ENCODE measurements at places on chromosomes 7 and 10.
A peak's percentile ranks its signal among the peaks of the same experiment; 100 is the strongest.

DNA sequence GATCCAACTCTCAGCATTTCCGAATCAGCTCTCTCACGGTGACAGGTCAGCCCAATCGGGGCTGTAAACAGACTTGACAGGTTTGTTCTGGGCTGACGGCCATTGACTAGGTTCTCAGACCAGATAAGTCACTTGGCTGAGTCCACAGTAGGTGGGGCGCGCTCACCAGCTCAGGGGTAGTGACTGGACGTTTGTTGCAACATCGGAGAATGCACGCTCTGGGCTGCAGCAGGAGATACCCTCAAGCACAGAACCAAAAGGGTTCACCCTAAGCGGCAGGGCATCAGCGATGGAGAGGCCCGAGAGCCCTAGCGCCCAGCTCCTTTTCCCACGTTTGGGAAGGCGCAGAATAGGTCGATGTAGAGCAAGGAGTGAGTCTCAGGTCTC is 1.8 kb downstream of the KLLN start:
- peak; percentile 75 for DNase-seq

DNA sequence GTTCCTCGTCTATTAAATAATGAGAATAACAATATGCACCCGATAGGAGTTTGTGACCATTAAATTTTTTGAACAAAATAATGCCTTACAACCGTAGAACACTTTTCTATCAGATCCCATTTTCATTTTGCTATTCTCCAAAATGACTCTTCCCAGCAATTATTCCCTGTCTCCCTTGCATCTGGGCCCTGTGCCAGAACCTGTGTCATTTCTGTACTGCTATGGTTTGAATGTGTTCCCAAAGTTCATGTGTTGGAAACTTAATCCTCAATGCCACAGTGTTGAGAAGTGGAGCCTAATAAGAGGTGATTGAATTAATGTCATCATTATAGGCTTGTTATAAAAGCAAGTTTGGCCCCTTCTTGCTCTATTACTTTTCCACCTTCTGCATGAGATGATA is 33.2 kb upstream of the SMNDC1 start:
- DNase-seq: peak; percentile 84

GRCh38 chr10:970311-971149 is 17.7 kb upstream of the GTPBP4 start:
- DNase-seq: peak; percentile 7

DNA sequence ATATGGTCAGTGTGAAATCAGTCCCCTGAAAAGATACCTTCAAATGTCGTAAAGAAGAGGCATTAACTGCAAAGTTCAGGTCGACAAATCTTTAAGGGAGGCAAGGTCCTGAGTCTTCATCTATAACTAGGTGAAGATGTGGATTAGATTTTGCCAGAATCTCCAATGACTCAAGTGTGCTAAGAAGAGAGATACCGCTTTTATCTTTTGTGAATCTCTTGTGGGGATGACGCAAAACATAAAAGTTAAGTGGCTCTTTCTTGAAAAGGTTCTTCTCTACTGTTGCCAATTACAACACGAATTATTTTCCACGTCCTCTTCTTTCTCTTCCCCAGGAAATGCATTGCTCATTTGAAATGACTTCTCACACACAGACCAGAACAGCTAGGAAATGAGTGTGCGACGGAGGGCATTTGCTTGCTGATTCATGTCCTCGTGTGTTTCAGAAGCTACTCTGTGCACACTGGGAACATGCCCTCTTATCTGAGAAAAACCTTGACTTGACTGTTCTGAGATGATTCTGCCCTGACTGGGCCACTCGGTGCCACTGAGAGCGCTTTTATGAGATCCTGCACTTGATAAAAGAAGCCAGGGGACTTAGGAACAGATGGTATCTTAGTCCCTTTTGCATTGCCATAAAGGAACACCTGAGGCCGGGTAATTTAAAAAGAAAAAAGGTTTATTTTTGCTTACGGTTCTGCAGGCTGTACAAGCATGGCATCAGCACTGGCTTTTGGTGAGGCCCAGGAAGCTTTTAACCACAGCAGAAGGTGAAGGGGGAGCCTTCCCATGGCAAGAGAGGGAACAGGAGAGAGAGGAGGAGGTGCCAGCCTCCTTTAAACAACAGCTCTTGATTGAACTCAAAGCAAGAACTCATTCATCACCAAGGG is 169.5 kb upstream of the PFKP start:
- peak; percentile 5 for DNase-seq

DNA sequence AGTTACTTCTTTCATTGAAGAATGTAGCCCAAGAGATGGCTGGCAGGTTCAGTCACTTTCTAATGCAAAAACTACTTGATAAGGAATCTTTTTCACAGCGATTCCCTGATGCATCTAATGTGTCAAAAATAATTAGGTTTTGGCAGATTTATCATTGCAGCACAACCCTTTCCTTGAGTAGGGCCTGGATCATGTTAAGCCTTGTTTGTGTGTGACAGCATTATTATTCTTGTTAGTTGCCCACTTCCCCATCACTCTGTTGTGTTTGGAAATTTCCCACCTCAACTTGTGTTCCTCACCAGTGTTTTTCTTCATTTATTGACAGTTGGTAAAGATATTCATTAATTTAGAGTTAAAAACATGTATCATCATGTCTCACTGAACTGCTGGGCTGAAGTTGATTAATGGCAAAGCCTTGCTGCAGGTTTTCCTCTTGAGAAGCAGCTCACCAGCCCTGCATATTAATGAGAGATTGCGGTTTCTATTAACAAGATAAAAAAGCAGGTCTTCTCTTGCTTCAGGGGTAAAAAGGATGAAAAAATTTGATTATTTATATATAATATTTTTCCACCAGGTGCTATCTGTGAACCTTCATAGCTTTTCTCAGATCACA is 233.3 kb upstream of the MDFIC start:
- no peak for DNase-seq

- DNase-seq: no peak
Observed at GRCh38 chr7:67251986-67252558, 255.4 kb downstream of the TYW1 start.

DNA sequence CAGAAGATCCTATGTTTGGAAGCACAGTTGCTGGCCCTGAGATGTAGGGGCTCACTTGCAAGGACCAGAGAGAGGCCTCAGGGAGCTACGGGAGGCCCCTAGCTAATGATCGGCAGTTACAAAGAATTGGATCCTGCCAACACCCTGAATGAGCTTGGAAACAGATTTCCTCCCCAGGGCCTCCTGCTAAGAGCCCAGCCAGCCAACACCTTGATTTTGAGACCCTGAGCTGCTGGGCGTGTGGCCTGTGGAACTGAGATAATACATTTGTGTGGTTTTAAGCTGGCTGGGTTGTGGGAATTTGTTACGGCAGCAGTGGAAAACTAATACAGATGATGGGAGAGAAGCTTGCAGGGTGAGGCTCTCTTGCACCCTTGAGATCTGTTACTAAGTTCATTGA is 3.9 kb downstream of the DOCK1 start:
- no peak for DNase-seq

DNA sequence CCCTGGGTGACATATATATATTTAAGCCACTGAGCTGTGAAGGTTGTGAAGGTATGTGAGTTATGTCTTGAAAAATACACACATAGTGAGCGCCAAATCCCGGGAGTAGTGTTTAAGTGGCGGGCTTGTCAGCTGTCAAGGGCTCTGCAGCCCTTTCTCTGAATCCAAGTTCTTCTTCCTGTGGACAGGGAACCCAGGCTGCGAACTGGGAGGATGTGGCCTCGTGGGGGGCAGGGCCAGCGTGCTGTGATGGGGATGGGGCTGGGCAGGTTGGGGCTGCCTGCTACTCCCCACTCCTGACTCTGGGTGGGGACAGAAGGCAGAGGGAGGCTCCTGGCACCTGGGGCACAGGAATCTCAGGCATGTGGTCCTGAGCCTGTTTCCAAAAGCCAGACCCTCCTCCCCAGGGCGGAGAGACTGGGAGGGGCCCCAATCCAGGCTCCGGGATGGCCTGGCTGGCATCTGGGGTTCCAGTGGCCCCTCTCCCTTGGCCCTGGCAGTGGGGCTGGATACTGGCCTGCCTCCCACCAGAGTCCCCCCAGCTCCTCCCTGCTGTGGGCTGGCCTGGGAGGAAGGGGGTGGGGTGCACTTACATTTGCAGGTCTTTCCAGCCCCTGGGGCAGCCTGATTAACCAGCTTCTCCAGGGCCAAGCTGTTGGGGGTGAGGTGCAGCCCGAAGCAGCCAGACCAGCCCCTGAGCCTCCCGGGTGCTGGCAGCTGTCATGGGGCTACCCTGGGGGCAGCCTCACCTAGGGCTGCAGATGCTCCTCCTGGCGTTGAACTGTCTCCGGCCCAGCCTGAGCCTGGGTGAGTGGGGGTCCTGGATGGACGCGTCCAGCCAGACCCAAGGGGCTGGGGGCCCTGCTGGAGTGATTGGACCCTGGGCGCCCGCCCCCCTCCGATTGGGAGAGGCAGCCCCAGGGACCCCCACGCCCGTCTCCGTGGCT is at the start of gene UPK3B:
TSS of gene UPK3B (plus strand) at position 622 of the 947 bp plus-strand sequence. CDS start at position 723, 101 bp downstream.
- DNase-seq: no peak

DNA sequence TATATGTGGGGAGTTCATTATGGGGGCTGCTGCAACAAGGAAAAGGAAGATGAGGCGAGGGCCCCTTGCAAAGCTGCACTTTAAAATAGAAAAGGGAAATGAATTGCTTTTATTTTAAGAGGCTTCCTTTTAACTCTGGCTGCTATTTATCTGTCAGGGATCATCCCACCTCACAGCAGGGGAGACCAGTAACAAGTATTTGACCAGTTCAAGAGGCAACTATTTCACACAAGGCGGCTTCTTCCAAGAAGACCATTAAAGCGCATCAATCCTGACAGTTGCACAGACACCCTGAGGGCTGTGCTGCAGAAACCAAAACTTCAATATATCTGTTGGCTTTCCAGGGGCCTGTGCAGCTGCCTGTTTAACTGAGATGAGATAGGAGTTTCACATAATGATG is 1009.2 kb downstream of the SORCS3 start:
- DNase-seq: no peak

- no peak for DNase-seq
Observed at GRCh38 chr10:126124046-126124445, 227.7 kb downstream of the FANK1 start.

DNA sequence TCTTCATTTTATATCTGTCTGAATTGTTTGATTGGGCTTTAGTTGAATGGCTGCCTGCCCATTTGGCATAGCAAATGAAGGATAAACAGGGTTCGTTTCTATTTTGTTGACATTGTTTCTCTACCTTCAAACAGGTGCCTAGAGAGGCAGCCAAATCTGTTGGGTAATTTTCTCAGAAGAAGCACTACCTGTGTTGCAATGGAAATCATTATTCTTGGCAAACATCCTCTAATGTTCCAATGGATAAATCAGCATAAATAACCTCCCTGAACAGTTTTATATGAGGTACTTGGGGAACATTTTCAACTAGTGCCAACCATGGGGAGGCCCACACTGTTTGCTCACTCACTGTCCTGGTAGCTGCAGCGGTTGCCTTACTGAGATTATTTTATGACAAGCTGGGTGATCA is 64.4 kb upstream of the PLPP4 start:
- DNase-seq: no peak

GRCh38 chr10:128073890-128074289 is 52.3 kb downstream of the MKI67 start:
- DNase-seq: no peak

- DNase-seq: peak; percentile 85
Observed at GRCh38 chr7:47648275-47648925, 66.5 kb upstream of the TNS3 start.
